Esophagus muscularis mucosa (tissue), 4 donors: ENCODE measurements at places on chromosomes 3 and 15. TPM values are rescaled to one million over a fixed set of nuclear protein-coding genes. Genes with fewer than 3 reads are reported as not detected.
A peak's percentile ranks its signal among the peaks of the same experiment; 100 is the strongest.

DNA sequence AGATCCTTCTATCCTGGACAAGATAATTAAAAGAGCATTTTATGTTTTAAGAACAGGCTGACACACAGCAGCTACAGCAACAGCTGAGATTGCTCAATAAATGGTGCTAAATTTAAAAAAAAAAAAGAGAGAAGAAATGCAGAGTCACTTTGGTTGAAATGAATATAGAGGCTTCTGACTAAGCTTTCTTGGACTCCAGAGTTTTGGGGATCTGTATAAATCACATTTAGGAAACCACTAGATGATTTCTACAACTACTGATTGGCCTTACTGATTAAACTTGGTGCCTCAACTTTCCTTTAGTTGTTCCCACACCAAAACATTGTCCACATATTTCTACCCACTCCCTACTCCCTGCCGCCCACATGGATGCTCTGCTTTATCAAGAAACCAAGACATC lies 132.9 kb upstream of the ZBTB20 start:
- no peak for DNase-seq

GRCh38 chr3:194514626-194515025 lies 27.8 kb upstream of the ATP13A3 start:
- no peak for DNase-seq

- DNase-seq, result no peak
Observed at GRCh38 chr3:97940034-97940433, 32.2 kb downstream of the RIOX2 start.

Gene LRRFIP2
- total RNA-seq, result 87.2 TPM

- no peak for DNase-seq
Observed at GRCh38 chr15:24054547-24055245, 367.6 kb upstream of the NDN start.

GRCh38 chr3:31721676-31722075 lies 189.0 kb downstream of the STT3B start:
- no peak for DNase-seq

Gene CCRL2
- total RNA-seq, result 1.7 TPM

Gene SAMD7
- total RNA-seq, result not detected

Gene ADGRG7
- total RNA-seq, result not detected

- no peak for DNase-seq
Observed at GRCh38 chr3:141303481-141304223, 64.7 kb upstream of the ZBTB38 start.

Gene CADM2
- 11.4 TPM for total RNA-seq

Gene RPL29
- 786 TPM for total RNA-seq

DNA sequence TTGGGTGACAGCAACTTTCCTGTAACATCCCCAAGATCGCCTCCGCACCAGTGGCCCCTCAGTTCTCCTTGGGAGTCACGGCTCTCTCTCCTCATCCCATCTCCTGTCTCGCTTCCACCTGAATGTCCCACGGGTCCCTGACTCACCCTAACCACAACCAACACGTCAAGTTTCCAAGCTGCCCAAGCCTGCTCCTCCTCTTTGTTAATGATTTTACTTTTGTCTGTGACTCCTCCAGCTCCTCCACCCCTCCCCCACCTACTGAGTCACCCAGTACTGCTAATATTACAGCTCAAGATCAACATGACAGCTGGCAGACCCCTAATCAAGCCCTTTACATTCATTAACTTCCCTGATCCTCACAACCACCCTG lies 39.3 kb downstream of the BDH1 start:
- DNase-seq, result no peak

- peak; percentile 80 for DNase-seq
Observed at GRCh38 chr15:100844778-100845177, 34.9 kb upstream of the ALDH1A3 start.

GRCh38 chr15:33735637-33736247 lies 232.6 kb upstream of the CHRM5 start:
- no peak for DNase-seq

- no peak for DNase-seq
Observed at GRCh38 chr3:175896655-175897054, 1037.5 kb downstream of the NAALADL2 start.

DNA sequence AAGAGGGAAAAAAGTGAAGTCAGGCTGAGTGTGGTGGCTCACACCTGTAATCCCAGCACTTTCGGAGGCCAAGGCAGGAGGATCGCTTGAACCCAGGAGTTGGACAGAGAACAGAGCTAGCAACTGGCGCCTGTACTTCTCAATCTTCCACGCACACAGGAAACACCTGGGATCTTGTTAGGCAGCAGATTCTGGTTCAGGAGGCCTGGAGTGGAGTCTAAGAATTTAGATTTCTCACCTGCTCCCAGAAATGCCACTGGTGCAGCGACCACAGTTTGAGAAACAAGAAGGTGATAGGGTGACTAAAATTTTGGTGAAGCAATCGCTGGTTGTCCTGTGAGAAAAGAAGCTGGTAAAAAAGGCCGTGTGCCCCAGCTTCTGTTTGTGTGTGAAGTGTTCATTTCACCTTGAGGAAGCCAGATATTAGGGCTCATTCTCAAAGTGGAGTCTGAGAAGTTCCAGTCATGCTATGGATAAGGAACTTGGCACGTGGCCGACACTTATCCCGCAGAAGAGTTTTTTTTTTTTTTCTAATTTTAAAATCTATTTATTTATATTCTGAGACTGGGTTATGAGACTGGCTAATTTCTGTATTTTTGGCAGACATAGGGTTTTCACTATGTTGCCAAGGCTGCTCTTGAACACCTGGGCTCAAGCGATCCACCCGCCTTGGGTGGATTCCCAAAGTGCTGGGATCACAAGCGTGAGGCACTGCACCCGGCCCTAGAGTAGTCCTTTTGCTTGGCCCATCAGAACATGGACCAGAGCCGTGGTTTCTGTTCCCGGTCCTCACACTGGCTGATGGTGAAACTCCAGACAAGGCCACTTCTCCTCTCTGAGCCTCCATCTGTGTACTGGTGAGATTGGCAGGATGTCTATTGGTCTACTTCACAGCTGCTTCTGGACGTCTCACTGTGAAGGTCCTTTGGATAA lies 324.6 kb upstream of the PROK2 start:
- DNase-seq, result no peak

DNA sequence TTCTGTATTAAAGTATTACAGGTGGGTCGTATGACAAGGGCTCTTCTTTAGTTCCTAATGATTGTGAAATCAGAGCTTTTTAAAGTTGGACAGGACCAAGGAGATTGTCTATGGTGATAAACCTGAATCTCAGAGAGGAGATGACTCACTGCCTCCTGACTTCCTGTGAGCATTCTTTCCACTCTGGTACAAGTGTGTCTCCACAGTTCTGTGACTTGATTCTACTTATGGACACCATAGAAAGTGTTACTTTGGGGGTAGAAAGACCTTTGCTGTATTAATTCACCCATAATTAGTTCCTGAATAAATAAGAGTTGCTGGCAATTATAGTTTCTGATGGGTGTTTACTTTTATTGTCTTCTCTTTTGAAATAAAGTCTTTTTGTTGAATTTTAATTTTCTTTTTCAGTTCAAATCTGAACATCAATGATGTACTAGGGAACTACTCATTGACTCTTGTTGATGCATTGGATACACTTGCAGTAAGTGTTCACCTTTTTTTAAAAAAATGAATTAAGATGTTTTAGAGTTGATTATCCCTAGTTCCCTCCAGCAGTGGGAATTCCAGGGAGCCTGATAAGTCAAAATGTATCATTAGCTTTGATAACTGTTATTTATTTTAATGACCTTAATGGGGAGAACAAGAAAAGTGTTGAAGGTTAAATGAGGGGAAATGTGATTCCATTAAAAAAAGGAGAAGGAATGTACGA lies 7.4 kb downstream of the EDEM1 start:
- DNase-seq, result no peak

- no peak for DNase-seq
Observed at GRCh38 chr15:68921926-68922325, 8.4 kb upstream of the SPESP1 start.

Gene NDN
- 82.0 TPM for total RNA-seq

DNA sequence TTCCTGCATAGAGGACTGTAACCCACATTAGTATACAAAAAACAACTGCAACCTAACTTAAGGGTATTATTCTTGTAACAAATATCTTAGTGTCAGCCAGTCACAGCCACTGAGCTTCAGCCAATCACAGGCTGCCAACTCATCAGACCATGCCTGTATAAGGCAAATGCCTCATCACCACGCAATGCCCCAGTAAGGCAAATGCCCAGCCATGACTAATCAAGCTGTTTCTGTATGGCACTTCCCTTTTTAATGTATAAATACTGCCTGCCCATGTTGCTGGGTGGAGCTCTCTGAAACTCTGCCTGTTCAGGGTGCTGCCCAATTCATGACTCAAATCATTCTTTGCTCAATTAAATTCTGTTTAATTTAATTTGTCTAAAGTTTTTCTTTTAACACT lies 18.4 kb upstream of the GABRA5 start:
- no peak for DNase-seq

DNA sequence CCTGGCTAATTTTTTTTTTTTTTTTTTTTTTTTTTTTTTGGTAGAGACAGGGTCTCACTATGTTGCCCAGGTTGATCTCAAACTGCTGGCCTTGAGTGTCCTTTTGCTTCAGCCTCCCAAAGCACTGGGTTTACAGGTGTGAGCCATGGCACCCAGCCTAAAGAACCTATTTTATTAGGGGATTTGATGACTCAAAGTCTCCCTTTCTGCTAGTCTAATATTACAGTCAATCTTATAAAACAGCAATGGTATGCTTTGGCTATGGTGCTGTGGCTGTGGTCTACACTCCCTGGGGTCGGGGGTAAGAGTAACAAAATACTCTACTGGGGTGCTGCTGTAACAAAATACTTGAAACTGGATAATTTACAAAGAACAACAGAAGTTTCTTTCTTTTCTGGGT lies 44.8 kb downstream of the ZNF589 start:
- DNase-seq, result no peak

DNA sequence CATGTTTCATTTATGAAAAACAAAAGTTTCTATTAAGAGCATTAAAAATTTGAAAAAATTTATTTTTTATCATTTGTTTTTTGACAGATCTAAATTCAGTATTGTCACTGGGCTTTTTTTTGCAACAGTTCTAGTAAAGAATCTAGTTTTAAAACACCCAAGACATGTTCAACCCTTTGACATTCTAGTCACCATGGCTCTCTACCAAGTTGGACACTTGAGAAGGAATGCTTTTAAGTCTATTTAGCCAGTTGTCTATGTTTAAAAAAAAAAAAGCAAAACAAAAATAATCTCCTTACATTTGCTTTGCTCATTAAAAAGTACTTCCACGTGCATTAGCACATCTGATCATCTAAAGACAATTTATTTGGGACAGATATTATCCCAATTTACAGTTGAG lies 417.5 kb downstream of the RSL24D1 start:
- DNase-seq, result no peak

- DNase-seq, result no peak
Observed at GRCh38 chr3:191138937-191139336, 60.1 kb upstream of the OSTN start.

Gene SHC4
- 2.3 TPM for total RNA-seq

DNA sequence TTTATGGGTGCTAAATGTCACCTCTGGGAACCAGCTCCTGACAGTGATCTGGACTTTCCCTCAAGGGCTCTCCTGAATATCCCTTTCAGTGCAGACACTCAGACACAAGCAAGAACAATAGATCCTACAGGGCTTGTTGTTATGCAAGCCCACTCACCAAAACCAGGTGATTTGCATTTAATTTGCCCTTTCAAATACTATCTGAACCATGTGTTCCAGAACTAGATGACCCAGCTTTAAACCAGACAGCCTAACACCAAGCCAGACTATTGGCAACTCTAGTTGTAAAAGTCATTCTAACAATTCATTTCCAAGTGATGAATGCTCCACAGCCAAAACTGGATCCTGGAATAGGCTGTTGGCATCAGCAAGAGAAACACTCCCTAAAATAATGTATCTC lies 5.6 kb upstream of the ATP8B4 start:
- DNase-seq, result no peak

GRCh38 chr15:99247062-99247461 lies 2.3 kb downstream of the TTC23 start:
- DNase-seq, result no peak

GRCh38 chr3:123813876-123814275 lies 70.3 kb downstream of the MYLK start:
- DNase-seq, result no peak

DNA sequence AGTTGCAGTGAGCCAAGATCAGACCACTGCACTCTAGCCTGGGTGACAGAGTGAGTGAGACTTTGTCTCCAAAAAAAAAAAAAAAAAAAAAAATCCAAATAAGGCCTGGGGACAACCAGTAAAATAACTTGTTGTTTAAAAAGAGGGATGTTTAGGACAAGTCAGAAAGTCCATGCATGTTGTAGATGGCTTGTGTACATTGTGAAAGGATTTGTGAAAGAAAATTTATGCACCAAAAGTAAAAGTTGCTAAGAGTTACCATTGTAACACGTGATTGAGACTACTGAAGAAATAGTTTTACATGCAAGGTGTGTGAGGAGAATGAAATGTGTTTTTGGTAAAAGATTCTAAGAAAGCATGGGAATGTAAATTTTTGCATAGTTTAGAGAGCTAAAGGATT lies 35.7 kb upstream of the SEC61A1 start:
- no peak for DNase-seq

GRCh38 chr3:190319660-190320059 lies 2.6 kb downstream of the CLDN1 start:
- no peak for DNase-seq

DNA sequence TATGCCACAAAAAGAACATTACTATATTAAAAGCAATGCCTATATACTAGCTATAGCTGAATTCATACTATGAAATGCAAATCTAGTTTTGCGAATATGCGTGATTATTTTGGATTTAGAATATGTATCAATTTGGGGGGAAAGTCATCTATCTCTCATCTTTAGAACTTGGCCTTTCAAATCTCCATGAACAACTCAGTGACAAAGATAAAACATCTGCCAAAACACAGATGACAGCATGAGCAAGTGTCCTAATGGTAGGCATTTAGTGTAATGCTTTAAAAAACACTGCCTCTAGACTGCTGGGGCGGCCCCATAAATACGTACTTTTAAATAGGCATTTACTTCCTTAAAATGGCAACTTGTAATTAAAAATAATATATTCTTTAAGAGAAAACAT lies 2.7 kb downstream of the CD47 start:
- no peak for DNase-seq

DNA sequence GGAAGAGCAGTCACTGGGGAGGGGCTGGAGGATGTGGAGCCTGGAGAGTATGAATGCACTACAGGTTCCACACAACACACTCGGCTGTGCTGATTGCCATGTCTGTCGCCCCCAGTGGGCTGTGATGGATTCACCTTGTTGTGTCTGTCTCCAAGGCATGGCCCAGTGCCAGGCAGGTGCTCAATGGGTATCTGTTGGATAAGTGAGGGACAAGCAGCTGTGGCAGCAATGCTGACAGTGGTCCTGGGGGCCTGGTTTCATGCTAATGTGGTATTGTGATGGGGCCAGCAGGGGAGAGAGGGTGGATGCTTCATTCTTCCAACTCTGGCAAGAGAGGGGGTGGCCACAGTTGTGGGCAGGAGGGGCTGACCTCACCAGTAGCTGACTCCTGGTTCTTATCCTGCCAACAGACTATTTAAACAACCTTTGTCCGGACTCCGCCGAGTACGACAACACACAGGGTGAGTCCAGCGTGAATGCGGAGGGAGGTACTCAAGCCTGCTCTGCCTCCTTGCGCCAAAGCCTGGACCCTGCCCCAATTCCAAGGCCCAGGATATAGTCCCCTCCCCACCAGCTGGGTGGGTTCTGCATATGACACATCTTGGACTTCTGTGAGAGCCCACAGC lies 47.3 kb upstream of the NR2C2 start:
- DNase-seq, result no peak

Gene ADAMTSL3
- total RNA-seq, result 20.0 TPM

- DNase-seq, result no peak
Observed at GRCh38 chr15:66905954-66906353, 159.4 kb upstream of the SMAD3 start.

- no peak for DNase-seq
Observed at GRCh38 chr3:48190911-48191310, 2.7 kb upstream of the CDC25A start.

Gene FAM219B
- 92.0 TPM for total RNA-seq

Gene PLAAT1
- 0.84 TPM for total RNA-seq
